ENCODE measurements at places on chromosomes 11 and 22. TPM values are rescaled to one million over a fixed set of nuclear protein-coding genes. Genes with fewer than 3 reads are reported as not detected.

DNA sequence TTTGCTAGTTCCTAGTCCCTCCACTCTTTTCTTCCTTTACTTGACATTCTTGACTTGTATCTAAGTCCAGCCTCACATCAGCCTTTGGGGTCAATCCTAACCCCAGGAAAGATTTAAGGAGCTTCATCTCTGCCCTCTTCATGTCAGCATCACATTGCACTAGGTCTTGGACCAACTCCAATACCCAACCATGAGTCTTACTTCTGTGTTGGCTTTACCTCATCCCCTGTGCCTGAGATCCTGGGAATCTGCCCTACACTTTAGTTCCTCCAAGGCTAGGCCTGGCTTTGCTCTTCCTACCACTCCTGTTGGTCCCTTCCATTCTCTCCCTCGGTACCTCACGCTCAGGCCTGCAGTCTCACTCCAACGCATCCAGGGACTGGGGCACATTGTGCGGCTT is 117.0 kb downstream of the SLC1A2 start:
- ATAC-seq: no peak
- H3K27me3 ChIP-seq: peaks cover under 1% of the 10 kb centered on the region
- H3K27ac ChIP-seq: no peak overlapping the region
- H3K36me3 ChIP-seq: no peaks in the 10 kb centered on the region
- peaks cover 13% of the 10 kb centered on the region for H3K4me1 ChIP-seq

Gene MPEG1
- total RNA-seq: not detected

- no peaks in the 10 kb centered on the region for H3K27me3 ChIP-seq
- no peak overlapping the region for H3K4me3 ChIP-seq
- no peak overlapping the region for H3K27ac ChIP-seq
- no peak for ATAC-seq
Observed at GRCh38 chr11:10233581-10233980, 60.4 kb downstream of the SBF2 start.

GRCh38 chr11:2990617-2991451 is 1.3 kb downstream of the NAP1L4 start:
- H3K27me3 ChIP-seq: no peaks in the 10 kb centered on the region
- ATAC-seq: peak; percentile 42
- H3K27ac ChIP-seq: peak overlapping the region; percentile 99
- peak overlapping the region; percentile 94 for H3K4me3 ChIP-seq

DNA sequence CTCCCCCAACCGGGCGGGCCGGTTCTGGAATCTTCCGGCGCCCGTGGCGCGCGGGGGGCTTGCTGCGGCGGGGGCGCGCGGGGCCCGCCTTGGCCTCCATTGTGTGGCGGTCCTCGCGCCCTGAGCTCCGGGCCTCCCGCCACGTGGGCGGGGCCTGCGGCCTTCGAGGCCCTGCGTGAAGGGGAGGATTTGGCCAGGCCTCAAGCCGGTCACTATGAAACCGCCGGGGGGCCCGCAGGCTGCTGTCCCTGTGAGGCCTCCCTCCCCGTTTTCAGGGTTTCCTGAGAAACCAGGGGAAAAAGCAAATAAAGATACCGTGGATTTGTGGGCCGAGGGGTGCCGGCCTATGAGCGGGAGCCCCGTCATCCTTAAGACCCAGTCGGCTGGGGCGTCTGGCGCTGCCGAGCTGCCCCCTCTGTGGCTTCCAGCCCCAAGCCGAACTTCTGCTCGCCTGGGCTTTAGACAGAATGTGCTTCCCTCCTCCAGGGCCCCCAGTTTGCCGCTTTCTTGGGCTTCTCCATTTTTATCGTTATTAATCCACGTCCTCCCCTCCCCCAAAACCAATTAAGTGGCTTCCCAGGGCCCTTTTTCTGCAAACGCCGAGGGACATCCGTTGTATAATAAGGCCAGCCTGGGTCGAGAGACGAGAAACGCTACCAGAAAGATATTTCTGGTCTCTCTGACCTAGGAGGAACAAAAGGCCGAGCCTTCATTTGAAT is 602 bp downstream of the EWSR1 start:
- peak overlapping the region; percentile 100 for H3K27ac ChIP-seq
- H3K36me3 ChIP-seq: peaks cover 81% of the 10 kb centered on the region
- peak overlapping the region; percentile 99 for H3K4me3 ChIP-seq
- peak; percentile 32 for ATAC-seq

Gene CARNS1
- total RNA-seq: 2.0 TPM
